Stimulated activated CD4-positive, alpha-beta T cell treated with anti-CD3 and anti-CD28 coated beads, Interleukin-1b, Interleukin-23, amount 100 ng/mL, for 1 hour (primary cell): ENCODE measurements at places on chromosomes 11 and 22.

DNA sequence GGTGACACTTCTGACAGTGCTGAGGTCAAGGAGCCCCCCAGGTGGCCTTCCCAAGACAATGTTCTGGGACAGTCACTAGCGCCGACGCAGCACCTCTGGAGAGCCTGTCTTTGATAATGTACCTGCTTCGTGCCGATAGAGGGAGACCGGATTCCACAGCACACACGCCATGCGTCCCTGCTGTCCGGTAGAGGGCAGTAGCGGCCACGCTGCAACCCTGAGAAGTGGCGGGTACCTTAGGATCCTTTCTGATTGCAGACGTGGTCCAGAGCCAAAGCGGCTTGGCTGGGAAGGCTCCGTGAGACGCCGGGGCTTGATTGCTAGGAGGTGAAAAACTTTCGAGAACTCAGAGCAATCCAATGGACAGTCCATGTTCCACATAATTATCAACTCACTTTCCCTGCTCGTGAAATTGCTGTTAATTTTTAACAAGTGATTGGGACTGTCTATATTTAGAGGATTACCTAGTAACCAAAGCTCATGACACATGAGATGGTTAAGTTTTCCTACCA is 11.4 kb upstream of the BARX2 start:
- DNase-seq, result peak; percentile 55

GRCh38 chr11:5504403-5504921 is 5.3 kb downstream of the UBQLN3 start:
- no peak for DNase-seq

DNA sequence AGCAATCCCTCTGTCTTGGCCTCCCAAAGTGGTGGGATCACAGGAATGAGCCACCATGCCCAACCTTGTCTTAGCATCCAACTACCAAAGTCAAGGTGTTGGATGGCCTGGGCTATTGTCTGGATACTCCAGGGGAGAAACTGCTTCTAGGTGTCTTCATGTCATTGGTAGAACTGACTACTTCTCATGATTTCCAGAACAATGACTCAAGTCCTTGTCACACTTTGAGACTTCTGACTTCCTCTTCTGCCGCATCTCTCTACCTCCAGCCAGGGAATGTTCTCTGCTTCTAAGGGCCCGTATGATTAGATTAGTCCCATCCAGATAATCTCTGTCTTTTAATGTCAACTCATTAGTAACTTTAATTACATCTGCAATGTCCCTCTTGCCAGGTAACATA is 30.6 kb downstream of the APOL6 start:
- no peak for DNase-seq

DNA sequence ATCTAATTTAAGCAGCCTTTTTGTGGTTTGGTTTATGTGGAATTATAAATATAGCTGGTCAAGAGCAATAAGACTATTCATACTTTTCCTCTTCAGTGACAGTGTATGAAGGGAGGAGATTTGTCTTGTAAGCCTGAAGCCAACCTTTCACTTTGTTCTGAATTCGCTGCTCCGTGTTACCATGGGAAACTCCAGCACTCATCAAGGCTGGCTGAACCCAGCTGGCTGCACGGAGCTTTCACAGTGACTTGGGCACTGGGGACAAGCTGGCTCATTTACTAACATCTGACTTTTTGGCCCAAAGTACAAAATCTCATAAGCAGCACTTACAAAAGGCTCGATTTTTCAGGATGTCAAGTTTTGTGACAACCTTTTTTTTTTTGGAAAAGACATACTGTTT is 120.4 kb upstream of the GRIA4 start:
- no peak for DNase-seq

DNA sequence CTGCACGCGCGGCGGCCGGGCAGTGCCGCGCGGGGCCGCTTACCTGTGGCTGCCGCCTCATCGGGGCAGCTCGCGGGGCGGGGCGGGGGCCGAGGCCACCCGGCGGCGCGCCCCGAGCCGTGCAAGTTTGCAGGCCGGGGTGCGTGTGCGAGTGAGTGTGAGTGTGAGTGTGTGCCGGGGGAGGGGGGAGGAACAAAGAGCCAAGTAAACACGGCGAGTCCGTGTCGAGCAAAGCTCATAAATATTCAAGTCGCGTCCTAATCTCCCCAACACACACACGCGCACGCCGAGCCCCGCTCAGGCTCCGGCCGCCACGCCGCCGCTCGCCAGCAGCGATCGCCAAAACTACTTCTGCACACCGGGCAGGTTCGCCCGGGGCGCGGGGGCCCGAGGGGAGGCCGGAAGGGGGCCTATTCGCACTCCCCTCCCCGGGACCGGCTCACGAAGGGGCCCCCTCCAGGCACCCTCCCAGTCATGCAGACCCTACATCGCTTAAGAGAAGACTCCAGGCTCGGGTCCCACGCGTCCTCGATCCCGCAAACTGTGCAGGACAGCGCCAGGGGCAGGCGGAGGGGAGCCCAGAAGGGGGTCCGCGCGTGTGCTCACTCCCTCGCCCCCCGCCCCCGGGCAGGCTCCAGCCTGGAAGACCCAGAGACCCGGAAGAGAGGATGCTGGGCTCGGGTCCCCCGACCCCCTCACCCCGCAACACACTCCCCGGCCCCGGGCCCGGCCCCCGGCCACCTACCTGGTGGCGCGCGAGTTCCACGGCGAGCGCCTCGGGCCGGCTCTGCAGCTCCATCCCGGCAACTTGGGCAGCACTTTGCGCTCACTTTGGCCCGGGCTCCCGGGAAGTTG is 827 bp downstream of the PHF21B start:
- no peak for DNase-seq

- no peak for DNase-seq
Observed at GRCh38 chr11:35360055-35360530, 59.3 kb downstream of the SLC1A2 start.

DNA sequence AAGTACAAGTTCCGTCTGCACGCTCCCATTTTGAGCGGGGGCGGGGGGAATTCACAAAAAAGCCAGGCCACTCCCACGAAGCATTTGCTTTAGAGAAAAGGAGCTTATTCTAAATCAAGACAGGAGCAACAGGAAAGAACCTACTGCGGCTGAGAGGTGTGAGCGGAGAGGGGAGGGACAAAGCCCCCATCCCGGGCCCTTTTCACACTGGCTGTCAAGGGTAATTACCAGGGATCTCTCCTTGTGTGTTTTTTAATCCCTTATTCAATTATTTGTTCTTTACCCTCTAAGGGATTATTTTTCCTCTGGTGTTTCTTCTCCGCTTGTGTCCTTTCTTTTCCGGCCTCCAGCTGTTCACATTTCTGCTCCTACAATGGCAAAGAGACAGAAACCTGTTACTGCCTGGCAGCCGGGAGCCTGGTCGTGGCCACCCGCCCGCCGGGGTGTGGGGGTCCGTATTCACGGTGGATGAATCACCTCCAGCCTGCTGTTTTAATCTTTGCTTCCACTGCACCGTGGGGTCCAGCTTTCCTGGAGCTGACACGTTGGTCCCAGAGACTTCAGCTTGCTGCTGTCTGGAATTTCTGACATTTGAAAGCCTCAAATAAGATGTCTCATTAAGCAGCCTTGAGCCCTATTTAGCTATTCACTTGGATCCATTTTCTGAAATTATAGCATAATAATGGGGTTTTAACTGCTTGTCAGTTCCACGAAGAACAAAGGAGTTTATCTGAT is 61.4 kb upstream of the FADD start:
- DNase-seq, result no peak

- no peak for DNase-seq
Observed at GRCh38 chr11:115338476-115338875, 165.7 kb downstream of the CADM1 start.

DNA sequence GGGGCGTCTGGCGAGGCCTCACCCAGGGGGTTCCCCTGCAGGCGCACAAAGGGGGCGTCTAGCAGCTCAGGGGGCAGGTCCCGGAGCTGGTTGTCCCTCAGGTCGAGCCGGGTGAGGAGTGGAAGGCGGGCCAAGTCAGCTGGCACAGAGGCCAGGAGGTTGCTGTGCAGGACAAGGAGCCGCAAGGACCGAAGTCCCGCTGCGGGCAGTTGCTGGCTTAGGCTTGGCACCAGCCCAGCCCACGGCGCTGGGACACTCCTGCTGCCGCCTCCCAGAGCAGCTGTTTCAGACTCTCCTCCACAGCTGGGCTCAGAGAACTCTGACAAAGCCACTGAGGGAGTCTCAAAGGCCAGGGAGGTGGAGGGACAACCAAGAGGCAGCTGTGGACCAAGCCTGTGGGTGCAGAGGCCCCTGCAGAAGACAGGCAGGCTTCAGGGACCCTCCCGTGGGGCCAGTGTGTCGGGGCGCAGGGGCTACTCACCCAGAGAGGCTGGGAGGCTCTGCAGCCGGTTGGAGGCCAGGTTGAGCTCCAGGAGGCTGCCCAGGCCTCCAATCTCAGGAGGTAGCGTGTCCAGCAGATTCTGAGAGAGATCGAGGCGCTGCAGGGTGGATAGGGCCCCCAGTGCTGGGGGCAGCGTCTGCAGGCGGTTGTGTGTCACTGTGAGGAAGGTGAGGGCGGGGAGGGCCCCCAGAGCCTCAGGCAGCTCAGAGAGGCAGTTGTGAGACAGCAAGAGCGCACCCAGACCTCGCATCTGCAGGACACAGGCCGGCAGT is 2.2 kb downstream of the PIDD1 start:
- no peak for DNase-seq

DNA sequence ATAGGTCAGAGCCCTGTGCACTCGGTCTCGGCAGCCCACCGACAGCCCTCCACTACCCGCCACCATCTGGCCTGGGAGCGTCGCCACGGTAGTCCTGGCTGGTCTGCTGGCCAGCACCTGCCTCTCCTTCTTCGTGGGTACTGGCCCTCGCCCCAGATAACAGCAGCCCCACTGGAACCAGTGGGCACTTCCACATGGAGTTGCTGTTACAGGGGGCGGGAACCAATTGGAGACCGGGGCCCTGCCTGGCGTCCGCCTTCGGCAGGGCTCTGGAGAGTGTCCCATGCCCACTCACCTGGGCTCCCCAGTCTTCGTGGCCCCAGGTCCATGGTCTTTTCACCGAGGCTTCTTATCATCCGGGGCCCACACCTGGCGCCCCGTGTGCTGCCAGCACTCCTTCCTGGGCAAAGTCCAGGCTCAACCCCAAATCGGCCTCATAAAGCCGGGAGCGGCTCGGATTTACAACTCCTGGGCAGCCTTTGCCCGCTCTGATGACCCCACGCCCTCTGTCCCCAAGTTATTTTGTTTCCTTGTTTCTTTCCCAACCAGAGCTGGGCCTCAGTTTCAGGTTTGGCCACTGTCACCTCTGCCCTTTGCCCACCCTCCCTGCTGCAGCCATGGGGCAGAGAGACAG is 12.9 kb upstream of the EHD1 start:
- DNase-seq, result no peak

GRCh38 chr11:9280655-9281301 is 15.6 kb upstream of the DENND5A start:
- peak; percentile 19 for DNase-seq

GRCh38 chr11:128785141-128785540 is 82.0 kb downstream of the KCNJ1 start:
- no peak for DNase-seq

DNA sequence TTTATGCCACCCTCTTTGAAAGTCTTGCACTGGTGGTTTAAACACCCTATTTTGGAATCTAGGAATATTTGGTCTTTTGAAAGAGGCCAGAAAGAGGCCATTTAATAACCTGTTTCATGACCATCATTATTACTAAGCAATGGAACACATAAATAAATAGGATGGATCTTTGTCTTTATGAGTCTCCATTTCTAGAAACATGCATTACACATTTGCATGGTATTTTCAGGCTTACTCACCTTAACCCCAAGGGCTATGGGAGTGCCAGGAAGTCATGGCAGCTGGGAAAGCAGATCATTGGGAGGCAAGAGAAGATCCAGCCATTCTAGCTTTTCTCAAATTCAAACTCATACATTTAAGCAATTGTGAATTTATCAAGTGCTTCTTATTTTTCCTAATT is 185.8 kb upstream of the POU2AF2 start:
- no peak for DNase-seq

- no peak for DNase-seq
Observed at GRCh38 chr11:46894506-46894905, 23.8 kb downstream of the LRP4 start.

DNA sequence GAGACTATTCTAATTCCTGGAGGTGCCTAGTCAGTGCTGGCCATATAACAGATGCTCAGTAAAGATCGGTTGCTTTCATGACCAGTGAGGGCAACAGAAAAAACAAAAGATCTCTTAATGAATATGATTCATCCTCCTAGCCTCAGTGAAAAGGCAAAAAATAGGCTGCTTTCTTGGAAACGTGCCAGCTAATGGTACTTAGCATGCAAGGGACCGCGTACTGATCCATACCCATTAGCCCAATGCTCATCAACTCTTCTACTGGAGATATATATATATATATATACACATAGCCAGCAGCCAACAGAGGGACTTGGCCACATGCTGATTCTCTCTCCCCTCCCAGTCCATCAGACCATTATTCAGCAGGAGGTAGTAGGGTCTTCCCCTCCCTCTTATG is 320.4 kb downstream of the KIRREL3 start:
- no peak for DNase-seq

DNA sequence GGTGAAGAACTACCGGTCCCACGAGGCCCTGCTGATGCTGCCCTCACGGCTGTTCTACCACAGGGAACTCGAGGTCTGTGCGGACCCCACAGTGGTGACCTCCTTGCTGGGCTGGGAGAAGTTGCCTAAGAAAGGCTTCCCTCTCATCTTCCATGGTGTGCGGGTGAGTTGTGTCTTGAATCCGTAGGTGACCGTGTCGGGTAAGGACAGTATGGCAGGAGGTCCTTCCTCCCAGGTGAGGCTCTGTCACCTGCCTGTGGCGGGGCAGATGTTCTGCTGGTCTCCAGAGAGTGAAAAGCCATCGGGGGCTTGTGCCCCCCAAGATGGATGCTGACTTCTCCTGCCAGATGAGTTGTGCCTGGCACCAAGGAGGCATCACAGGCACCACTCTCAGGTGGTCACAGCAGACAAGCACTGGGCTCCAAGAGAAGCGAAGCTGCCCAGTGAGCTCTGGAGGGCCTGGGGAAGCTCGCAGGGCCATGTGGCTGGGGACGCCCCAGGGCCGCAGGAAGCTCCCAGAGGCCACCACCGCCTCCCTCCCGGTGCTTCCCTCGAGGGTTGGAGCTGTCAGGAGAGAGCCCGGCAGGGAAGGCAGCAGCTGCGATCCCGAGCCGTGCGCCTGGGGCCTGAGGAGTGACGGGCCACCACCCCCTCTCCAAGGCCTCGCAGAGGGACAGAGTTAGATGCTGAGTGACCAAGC is 17.3 kb upstream of the PANX2 start:
- no peak for DNase-seq

DNA sequence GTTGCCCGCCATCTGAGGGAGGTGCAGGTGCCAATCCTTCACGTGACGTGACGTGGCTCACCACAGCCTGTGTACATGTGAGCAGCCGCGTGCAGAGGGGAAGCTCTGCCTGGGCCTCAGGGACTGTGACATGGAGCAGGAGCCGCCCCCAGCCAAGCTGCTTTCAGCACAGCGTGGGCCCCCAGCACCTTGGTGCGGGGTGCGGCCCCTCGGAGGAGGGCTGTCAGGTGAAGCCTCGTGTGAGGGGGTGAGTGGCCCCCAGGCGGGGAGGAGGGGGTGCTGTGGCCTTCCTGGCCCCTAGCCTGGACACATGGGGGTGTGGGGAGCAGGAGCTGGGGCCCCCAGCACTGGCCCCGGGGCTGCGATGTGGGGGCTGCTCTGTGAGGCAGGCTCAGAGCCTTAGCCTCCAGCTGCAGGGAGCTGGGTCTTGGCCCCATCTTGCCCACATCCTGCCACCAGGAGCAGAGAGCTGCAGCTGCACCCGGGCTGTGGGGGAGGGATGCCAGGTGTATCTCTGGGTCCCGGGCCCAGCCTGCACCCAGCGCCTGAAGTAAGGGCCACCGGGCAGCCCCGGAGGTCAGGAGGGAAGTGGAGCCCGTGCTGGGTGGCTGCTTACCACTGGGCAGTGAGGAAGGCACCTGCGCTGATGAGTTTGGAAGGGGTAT is at the start of gene ADORA2A:
Gene ADORA2A, plus strand, starts transcription at position 100 of the 665 bp plus-strand sequence. CDS start 5,806 bp downstream, outside the sequence.
- DNase-seq, result peak; percentile 46

GRCh38 chr22:23126165-23127054 is 15.4 kb downstream of the RSPH14 start:
- no peak for DNase-seq

- DNase-seq, result no peak
Observed at GRCh38 chr11:70464509-70465361, 66.4 kb downstream of the CTTN start.
